Amygdala (tissue), 56 donors: ENCODE measurements at places on chromosomes 16 and 17.

GRCh38 chr16:58733248-58733670, 857 bp downstream of the GOT2 start:
- DNase-seq, result no peak

- DNase-seq, result no peak
Observed at GRCh38 chr17:59396134-59396826, 64.8 kb downstream of the YPEL2 start.

DNA sequence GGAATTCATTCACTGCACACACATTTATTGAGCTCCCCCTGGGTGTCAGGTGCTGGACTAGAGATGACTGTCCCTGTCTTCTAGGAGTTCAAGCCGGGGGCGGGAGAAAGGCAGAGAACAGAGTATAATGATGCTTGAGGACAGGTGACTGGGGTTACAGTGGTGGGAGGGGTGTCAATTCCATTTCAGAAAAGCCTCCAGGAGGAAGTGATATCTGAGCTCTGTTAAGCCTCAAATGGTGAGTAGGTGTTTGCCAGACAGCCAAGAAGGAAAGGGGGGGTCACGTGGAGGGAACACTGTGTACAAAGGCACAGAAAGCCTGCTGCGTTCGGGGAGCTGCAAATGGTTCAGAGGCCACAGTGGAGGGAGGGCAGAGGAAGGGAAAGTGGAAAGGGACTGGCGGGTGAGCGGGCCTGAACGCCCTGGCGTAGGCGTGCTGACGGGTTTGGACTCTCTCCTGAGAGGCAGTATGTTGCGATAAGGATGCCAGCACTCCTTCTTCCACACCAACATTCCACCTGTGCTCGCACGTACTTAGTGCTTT, 9.7 kb upstream of the NXPH3 start:
- no peak for DNase-seq

GRCh38 chr17:78517421-78517820, 59.8 kb downstream of the DNAH17 start:
- DNase-seq, result no peak

- no peak for DNase-seq
Observed at GRCh38 chr16:29989111-29989858, 6.1 kb downstream of the HIRIP3 start.

DNA sequence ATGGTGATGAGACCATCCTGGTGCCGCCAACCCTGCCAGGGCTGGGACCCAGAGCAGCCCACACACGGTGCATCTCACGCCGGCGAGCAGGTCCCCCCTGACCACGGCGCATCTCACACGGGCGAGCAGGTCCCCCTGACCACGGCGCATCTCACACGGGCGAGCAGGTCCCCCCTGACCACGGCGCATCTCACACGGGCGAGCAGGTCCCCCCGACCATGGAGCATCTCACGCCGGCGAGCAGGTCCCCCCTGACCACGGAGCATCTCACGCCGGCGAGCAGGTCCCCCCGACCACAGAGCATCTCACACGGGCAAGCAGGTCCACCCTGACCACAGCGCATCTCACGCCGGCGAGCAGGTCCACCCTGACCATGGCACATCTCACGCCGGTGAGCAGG, 59.2 kb downstream of the MRM3 start:
- DNase-seq, result no peak

GRCh38 chr17:44623070-44623725, 33.1 kb upstream of the MEIOC start:
- DNase-seq, result no peak

DNA sequence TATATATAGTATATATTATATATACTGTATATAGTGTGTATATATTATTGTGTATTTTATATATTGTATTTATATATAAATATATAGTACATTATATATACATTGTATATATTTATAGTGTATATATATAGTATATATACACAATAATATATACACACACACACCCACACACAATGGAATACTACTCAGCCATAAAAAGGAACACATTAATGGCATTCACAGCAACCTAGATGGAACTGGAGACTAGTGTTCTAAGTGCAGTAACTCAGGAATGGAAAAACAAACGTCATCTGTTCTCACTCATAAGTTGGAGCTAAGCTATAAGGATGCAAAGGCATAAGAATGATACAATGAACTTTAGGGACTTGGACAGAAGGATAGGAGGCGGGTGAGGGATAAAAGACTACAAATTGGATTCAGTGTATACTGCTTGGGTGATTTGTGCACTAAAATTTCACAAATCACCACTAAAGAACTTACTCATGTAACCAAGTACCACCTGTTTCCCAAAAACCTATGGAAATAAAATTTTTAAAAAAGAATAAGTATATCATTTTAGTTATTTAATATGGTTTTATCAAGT, 201.9 kb upstream of the CDH11 start:
- no peak for DNase-seq

DNA sequence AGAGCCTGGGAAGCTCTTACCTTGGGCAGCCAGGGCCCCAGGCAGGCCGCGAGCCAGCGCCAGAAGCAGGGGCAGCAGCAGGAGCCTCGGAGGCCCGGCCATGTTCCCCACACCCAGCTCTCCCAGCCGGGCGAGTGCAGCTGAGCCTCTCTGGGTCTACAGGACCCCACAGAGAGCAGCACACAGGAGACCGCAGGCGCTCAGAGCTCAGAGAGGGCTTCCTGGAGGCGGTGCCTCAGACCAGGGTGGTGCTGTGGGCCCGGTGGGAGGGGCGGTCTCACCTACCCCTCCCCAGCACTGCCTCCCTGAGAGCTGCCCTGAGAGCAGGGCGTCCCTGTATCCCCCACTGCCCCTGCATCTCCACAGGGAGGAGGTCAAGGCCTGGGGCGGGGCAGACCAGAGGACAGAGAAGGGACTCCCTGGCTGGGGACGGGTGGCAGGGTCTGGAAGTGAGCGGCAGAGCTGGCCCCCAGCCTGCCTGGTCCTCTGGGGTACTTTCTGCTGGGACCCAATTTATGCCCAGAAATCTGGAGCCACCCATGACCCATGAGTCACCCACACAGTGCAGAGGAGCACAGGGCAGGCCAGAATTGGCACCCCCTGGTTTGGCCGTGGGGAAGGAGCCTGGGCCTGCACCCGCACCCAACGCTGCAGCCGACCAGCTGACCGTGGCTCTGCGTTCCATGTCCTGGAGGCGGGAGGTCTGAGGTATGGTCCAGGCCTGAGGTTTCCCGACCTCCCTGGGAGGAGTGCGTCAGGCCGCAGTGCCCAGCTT, at the start of gene CD7:
Gene CD7 (minus strand): TSS at position 215 of the 775 bp plus-strand sequence. CDS start 113 bp downstream, at position 102.
- DNase-seq, result no peak

GRCh38 chr16:2799859-2800226, 1.6 kb downstream of the PRSS41 start:
- no peak for DNase-seq

DNA sequence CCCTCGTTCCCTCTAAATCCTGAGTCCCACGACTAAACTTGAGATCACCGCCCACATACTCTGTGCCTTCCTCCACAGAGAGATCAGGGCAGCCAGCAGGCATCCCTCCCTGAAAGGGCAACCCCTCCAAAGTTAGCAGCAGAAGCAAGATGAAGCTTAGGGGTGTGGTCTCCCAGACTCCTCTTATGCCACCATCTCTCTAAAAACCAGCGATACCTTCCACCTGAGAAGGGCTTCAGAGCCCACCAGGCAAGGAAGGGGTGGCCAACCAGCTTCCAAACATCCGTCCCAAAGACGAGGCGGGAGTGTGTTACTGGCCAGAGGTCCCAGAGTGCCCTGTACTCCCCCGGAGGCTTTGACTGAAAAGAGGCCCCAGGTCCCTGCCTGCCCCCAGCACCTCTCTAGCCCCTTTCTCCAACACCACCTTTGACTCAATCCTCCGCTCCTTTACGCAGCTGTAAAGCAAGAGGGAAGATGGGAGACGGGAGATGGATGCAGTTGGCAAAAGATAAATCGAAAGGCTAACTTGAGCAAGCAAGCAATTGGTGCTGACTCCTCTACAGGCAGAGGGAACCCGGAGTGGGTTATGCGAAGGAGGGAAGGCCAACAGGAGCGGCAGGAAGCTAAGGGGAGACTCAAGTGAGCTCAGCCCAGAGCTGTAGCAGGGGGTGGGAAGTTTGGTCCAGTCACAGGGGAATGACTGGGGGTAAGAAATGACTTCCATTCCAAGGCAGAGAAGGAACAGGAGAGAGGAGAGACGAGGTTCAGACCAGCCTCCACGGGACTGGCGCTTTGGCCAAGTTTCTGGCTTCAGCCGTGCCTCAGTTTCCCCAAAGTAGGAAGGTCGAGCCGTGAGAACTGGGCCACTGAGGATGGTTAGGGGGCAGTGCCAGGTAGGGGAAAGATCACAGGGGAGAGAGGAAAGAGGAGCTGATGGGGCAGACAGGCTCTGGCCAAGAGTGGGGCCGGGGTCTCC, 1.0 kb downstream of the ST3GAL2 start:
- no peak for DNase-seq

GRCh38 chr17:72097144-72097543, 23.7 kb upstream of the SOX9 start:
- no peak for DNase-seq

GRCh38 chr17:81419886-81420768, 24.9 kb downstream of the BAHCC1 start:
- DNase-seq, result no peak

GRCh38 chr17:79126139-79126538, 51.5 kb downstream of the ENGASE start:
- no peak for DNase-seq

DNA sequence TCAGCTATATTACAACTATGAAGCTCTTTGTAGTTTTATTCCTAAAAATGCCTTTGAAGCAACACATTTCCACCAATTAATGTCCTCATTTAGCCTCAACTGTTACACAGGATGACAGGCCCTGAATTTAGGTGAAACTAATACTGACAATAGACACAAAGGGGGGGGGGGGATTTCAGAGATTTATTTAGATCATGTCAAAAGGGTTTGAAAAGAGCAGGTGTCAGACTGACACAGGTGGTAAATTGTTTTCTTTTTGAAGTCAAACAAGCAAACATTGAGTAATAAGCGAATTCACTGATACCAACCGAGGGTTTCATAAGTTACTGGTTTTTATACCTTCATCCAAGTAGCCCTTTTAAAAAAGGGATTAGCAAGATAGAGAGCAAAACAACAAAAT, 40.8 kb downstream of the KANSL1 start:
- DNase-seq, result no peak
